HuH-7 (cell line): ENCODE measurements at places on chromosomes 3 and 15.
A peak's percentile ranks its signal among the peaks of the same experiment; 100 is the strongest.

DNA sequence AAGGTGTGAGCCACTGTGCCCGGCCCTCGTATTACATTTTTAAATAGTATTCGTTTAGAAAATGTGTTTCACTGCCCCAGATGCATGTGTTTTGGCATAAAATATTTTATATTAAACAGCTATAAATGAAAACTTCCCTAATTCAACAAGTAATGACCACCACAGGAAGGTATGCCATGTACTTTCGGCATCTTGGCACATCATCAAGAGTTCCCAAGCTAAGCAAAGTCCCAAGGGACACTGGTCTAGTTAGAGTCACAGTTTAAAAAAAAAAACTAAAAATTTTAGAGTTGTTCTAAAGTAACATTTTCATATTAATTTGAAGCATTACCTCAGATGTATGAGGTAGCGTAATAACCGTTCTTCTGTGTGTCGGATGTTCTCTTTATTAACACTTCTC is 15.6 kb upstream of the ARPP19 start:
- no peak for DNase-seq

- DNase-seq = no peak
Measured at GRCh38 chr3:54968546-54969172, 40.8 kb upstream of the LRTM1 start.

DNA sequence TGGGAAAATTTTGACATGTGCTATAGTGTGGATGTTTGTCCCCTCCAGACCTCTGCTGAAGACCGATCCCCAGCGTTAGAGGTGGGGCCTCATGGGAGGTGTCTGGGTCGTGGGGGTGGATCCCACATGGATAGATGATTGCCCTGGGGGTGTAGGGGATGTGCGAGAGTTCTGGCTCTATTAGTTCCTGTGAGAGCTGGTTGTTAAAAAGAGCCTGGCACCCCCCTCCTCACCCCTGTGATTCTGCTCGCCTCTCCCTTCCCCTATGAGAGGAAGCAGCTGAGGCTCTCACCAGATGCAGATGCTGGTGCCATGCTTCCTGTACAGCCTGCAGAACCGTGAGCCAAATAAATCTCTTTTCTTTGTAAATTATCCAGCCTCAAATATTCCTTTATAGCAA is 67.4 kb downstream of the ATP10A start:
- no peak for DNase-seq

DNA sequence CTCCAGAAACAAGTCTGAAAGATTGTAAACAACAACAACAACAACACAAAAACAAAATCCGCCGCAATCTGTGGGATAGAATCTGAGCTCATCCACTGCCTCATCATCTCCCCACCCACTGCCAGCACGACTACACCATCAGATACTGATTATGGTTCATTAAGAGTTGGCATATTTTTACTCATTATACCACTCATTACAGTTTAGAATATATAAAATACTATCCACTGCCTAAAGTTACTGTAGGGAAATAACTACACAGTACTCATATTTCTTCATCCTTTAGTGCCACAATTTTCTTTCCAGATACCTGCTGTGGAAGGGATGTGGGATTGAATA is 152.5 kb upstream of the PEX5L start:
- DNase-seq = no peak

DNA sequence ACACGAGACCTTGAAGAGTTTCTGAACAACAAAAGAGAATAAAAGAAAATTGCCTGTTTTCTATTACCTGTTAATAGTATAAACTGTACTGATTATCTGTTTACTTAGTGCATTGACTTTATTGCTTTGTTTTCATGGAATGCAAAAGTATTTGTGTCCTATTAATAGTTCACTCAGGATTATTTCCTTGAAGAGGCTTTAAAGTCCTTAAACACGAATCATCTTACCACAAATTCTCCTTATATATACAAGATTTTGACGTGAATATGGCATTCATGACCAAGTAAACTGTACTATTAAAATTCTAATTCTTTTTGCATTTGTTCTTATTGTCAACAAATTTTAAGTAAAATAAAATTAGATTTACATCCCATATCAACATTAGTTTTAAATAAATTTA is 513.0 kb downstream of the NTRK3 start:
- no peak for DNase-seq

GRCh38 chr3:31772272-31772671 is 208.8 kb downstream of the OSBPL10 start:
- DNase-seq = no peak

- no peak for DNase-seq
Measured at GRCh38 chr3:179670311-179670710, 17.5 kb downstream of the USP13 start.

GRCh38 chr15:33226559-33227181 is 32.2 kb upstream of the FMN1 start:
- no peak for DNase-seq

DNA sequence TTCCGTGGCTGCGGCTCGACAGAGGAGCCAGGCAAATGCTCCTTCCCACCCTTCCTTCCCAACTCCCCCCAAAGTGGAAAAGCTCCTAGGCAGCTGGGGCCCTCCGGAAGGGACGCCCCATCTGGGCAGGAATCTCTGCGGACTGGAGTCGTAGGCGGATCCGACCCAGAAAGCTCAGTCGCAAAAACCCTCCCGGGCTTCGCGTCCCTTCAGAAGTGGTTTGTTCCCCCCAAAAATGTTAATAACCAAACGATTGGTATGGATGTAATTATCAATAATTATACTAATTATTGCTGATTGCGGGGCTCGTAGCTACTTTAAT is 3.8 kb downstream of the RNU6-1 start:
- no peak for DNase-seq

GRCh38 chr15:69170597-69170996 is 10.2 kb downstream of the GLCE start:
- DNase-seq = no peak

- DNase-seq = no peak
Measured at GRCh38 chr15:31365655-31366127, 39.1 kb downstream of the KLF13 start.

DNA sequence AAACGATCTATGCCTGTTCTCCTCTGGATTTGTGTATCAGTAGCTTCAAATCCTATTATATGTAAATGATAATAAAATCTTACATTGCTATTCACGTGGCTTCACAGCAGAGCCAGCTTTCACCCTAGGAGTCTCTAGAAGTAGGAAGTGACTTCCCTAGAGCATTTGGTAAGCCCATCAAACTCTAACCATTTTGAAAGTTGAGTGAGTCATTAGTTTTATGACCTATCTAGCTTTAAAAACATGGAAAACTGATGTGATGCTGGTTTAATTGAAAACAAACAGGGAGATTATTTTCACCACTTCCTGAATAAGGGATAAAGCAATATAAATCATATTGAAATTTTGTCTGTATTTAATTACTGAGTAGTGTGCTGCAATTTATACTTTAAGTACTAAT is 275.2 kb downstream of the EPHA6 start:
- DNase-seq = no peak

- DNase-seq = no peak
Measured at GRCh38 chr15:85504749-85505676, 124.6 kb downstream of the AKAP13 start.

DNA sequence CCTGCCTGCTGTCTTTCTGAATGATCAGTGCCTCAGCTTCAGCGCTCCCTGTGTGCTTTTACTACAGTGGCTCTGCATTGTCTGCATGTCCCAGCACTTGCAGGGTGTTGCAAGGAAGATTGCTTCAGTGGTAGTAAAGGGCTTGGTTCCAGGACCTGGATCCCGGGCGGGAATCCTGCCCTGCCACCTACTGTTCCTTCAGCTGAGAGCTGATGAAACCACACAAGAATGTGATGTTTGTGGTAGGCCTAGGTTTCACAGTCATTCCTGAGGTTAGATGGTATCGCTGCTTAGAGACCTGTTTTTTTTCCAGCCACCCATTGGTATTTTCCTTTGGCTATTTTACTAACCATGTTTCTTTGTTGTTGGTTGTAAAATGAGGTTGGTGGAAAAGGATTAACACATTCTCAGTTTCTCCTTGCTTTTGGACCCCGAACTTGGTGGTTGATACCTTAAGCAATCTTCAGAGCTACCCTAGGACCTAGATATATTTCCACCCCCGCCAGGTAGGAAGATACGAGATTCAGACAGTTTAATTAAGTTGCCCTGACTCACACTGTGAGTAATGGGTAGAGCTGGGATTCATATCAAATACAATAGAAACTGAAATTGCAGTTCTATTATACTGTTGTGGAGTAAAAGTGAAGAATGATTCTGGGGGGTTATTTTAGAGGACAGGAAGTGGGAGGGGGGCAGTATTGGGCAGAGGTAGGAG is 11.4 kb downstream of the GPR87 start:
- DNase-seq = peak; percentile 58

DNA sequence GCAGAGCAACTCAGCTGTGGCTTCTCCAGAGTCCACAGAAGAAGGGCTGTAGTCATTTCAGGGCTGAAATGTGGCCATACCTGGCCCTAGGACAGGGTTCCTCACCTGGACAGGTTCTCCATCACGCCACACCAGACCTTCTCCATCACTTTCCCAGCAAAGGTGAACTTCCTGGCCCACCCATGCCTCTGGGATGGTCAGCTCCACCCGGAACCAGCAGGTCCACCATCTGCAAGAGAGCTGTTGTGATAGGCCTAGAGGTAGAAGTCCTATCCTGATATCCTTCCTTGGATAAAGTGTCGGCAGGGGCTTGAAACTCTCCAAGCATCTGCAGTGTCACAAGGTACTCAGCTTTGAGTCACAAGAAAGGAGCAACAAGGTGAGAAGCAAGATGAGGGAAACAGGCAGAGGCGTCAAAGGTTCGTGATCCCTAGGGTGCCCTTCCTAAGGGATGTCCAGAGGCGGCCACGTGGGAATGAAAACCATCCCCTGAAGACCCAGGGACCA is 948 bp downstream of the MAN2C1 start:
- no peak for DNase-seq

DNA sequence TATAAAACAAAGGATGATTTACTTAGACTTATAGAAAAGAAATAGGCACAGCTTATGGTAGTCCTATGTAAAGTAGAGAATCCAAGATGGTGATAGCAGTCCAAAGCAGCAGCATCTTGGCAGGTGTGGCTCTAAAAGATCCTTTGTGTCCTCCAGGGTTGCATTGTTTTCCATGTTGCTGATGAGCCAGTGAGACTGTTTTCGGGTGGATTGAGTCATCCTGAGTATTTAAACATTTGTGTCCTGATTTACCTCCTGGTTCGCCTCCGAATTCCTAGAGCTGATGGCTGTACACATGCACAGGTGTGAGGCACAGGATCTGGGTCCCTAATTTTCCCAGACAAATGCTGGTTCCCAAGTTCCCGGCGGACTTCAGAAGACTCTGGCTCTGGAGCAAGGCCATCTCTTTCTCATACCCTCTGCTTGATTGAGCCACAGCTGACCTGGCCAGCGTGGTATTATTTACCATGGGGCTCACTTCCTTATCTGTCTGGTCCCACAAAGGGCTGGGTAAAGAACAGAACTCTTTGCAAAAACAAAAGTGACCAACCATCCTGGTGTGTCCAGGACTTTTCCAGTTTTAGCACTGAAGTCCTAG is 51.0 kb downstream of the ARNT2 start:
- DNase-seq = no peak

DNA sequence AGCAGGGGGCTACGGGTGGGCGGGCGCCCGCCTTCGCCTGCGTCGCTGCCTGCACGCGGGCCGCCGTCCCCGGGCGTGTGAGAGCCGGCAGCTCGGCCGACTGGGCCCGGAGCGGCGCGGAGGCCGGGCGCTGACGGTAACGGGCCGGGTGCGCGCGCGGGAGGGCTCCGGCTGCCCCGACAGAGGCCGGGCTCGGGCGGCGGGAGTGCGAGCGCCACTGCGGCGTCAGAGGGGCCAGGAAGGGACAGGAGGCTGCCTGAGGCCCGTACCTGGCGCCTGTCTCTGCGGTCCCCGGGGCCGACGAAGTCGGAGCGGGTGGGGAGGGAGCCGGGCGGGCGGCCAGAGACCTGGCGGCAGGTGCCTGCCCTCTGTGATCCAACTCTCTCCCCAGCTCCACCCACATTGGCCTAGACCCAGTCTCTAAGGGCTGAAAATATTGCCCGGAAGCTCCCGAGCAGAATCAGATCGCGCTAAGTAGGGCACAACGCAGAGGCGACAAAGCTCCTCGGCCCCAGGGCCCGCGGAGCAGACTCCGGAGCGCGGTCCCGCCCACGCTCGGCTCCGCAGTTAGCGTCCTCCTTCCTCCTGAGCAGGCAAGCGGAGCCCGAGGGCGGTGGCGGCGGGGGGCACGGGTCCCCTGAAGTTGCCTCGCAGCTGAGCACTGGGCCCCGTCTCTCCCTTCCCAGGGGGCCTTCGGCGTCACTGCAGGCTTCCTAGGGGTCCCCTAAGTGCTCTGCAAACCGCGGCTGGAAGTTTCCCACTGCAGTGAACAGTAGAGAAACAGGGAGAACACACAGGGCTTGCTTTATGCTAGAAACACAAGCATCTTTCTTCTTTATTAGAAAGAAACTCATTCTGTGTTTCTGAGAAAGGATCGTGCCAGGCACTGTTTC is at the start of gene MAN2A2:
Gene MAN2A2, plus strand, starts transcription at position 463 of the 893 bp plus-strand sequence. CDS start 906 bp downstream, outside the sequence.
- peak; percentile 79 for DNase-seq

DNA sequence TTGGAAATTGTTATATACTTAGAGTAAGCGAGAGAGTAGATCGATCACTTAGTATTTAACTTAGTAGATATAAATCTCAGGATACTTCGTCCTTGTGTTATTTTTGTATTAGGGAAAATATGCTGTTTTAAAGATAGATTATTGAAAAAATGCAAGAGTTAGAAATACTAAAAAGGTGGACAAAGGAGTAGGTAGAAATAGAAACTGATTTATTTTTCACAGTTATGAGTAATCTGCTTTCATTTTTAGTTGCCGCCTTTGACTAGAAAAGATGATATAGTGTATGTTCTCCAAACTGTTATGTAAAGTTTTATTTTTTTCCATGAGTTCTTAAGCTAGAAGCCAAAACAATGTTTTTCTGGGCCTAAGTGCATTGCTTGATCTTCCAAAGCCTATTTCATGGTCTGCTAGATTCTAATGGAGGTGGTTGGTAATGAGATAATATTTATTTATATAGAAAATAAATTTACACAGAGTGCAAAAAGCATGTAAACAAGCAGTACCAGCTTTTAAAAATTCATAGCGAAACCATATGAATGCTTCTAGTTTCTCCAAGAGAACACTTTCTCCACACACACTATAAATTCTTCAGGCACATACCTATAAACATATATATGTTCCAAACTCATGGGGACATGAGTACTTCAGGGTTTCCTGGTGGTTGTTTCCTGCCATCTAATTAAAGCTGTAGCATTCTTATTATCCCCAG is 61.1 kb downstream of the DIPK2A start:
- DNase-seq = no peak

- no peak for DNase-seq
Measured at GRCh38 chr3:38616111-38616510, 33.4 kb downstream of the SCN5A start.

DNA sequence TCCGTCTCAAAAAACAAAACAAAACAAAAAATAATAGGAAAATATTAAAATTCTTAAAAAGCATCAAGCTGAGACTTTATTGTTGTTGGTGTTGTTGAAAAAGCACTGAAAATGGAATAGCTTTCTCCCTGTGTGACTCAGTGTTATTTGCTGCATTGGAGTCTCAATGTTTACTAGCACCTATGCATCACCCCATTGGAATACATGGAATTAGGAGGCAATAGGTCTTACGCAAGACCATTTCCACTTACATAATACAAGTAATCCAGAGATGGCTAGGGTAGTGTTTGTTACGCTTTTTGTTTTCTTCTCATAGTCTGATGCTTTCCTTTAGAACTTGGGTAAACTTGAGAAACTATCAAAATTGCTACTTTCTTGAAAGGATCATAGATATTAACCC is 15.2 kb downstream of the GXYLT2 start:
- peak; percentile 20 for DNase-seq
